NCI-H1105 (cell line): ENCODE measurements at places on chromosomes 4 and X.

DNA sequence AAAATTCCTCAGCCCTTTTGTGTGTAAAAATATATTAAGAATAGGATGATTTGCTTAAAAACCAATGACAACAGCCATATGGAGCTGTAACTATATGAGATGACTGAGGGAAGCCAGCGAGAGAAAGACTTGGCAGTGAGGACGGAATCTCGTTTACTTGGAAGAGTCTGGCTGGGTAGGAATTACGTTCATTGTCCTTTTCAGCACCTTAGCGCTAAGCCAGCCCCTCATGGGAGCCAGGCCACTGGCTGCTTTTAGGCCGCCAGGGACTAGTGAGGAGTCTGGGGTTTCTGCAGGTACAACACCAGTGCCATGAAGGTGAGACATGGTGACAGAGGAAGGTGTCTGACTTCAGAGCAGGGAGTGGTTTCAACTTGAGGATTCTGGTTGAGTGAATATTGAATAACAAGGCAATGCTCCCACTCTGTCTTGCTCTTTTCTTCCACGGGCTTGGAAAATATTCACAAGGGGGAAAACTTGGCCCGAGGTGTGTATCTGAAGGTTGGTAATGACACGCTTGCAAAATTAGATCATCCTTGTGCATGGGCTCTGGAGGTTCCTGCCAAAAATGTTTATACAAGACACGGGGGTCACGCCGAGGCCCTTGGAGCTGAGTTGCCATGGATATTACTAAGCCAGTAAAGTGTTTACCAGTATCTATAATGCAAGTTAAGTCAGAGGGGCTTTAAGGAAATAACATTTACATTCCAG lies 17.4 kb downstream of the KLF3 start:
- no peak for DNase-seq

GRCh38 chrX:68345025-68345424 lies 88.3 kb downstream of the OPHN1 start:
- no peak for DNase-seq

DNA sequence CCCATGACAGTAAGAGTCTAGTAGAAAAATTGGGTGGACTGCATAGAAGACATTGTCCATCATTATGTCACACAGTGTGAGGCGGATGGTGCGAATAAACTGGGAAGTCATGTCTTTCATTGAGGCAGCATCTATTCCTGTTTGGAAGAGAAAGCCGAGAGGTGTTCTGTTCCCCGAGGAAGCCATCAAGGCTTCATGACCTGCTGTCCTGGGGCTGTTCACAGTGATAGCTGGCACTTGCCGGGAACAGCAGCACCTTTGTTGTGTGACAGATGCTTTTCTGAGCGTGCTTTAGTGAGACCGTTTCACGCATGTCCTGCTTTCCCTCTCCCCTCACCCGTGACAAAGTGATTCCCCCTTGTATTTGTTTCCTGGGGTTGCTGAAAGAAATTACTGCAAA lies 20.3 kb downstream of the RGS12 start:
- no peak for DNase-seq

DNA sequence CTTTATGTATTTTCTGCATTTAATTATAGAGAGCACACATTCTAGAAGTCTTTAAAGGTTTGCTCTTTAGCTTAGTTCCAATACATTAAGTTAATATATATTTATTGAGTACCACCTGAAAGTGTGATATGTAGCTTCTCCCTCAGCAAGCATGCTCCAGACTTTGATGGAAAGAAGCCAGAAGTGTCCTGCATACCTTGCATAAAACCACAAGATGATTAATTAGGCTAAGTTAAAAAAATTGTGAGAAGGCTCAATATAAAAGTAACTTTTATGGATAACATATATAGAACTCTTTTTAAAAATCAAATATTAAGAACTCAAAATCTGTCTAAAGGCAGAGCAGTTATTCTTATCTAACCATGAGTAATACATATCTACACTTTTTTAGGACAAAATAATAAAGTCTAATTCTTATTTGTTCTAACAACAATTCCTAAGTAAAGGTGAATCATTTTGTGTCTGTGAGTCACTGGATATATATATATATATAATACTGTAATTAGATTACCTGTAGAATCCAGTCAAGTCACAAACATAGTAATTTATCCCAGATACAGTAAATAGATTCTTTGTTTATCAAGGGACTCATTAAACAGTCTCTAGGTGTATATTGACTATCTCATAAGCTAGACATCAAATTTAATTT lies 51.2 kb downstream of the INTS12 start:
- DNase-seq = no peak

DNA sequence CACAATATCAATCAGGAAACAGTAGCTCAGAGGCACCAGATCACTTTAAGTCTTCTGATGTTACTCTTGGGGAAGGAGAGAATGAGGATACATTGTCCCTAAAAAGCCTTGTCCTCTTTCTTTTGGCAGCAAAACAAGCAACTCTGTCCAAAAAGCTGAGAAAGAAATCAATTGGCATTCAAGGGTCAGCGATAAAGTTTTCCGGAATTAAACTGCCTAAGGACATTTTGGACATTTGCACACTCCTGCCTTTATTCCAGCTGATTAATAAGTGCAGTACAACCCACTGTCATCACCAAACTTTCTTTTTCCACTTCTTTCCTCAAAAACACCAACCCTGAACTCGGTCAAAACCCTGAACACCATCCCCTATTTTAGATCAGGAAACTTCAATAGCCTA lies 85.8 kb upstream of the FAM9A start:
- DNase-seq = no peak

DNA sequence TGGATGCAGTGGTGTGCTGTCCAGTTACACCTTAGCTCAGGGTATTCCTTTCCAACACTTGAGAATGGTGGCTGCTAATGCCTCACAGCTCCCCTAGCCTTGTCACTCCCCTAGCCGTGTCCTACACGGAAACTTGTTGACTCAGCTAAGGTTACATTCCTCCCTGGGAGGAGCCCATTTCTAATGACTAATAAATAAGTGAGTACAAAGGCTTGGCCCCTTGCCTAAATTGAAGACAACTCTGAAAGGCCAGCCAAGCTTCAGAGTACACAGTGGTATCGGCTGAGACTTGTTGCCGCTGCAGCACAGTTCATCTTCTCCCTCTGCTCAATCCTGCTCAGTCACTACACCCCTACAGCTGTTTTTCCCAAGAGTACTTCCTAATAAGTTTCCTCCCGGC lies 21.2 kb upstream of the SLC25A31 start:
- peak; percentile 83 for DNase-seq

DNA sequence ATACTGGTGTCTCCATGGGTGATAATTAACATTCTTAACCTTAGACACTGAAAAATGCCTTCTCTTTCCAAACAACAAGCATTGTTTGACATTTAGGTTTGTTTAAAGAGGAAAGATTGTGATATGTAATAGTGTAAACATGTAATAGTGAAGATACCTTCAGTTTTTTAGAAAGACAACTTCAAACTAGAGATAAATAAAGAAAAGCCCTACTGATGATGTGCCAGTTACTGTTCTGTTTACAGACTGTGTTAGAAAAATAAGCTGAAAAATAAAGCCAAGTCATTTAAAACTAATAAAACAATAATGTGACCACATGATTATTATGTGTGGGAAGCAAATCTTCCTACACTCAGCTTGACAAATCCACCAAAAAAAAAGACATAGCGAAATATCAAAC lies 2035.3 kb upstream of the TENM3 start:
- no peak for DNase-seq

DNA sequence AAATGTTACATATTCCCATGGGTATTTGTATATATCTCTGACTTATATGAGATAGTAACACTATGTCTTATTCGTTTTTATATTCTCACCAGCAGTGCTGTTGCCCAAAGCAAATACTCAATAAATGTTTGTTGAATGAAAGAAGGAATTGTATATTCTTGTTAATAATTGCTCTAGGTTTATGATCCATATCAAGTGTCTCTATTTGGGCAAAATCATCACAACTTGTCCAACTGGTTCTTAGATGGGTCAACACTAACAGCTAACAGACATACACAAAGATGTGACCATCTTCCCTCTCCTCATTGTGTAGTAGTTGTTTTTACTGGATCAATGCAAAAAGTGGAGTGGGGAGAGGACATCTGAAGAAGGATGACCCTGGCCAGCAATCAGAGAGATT lies 6.6 kb upstream of the APLN start:
- DNase-seq = no peak

GRCh38 chrX:107683124-107683895 lies 55.0 kb downstream of the PRPS1 start:
- no peak for DNase-seq

DNA sequence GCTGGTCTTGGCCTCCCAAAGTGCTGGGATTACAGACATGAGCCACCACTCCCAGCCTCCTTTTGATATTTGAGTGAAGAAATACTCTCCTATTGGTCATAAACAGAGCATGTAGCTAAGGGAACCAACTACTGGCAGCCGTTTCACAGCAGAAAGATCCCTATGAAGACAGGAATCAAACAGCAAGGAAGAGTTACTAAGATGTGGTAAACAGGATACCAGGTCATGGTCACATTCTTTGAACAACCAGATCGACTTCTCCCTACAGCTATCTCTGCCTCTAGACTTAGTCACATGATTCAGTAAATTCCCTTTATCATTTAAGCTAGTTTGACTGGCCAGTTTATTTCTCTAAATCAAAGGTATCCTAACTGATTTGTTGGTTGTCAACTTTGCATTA lies 9.0 kb upstream of the HNRNPD start:
- DNase-seq = no peak
